RWPE1 (cell line): ENCODE measurements at places on chromosomes 6 and 20.

GRCh38 chr20:721876-722275, 46.3 kb upstream of the SCRT2 start:
- DNase-seq = no peak

DNA sequence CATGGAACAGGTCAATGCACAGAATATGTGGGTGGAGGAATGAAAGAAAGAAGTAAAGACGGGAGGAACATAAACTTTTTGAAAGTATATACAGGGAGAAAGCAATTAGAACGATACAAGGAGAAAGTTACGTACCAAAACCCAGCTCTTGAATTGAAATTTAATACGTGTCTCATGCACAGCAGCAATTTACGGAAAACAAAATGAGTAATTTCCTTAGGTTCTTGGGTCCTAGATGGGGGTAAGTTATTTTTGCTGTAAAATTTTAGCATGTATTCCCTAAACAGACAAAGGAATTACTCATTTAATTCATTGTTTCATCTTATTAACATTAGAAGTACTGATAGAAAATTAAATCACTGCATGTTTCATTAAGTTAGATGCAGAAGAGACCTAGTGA, 75.8 kb downstream of the PDE10A start:
- no peak for DNase-seq

DNA sequence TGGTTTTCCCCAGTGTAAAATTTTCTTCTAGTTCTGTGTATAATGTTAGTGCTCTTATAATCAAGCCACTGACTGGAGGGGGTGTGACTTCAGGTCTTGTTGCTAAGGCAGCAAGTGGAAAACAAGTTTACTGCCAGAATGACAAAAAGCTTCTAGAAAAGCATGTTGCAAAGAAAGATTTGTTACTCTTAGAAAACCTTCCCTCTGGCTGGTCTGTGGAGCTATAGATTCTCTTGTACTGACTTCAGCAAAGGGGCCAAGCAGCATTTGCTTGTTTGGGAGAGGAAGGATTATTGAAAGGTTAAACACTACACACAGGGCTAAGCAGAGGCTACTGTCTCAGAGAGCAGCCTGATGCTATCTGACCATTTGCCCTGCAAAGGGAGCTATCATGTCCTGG, 288.8 kb downstream of the BTBD9 start:
- DNase-seq = no peak

DNA sequence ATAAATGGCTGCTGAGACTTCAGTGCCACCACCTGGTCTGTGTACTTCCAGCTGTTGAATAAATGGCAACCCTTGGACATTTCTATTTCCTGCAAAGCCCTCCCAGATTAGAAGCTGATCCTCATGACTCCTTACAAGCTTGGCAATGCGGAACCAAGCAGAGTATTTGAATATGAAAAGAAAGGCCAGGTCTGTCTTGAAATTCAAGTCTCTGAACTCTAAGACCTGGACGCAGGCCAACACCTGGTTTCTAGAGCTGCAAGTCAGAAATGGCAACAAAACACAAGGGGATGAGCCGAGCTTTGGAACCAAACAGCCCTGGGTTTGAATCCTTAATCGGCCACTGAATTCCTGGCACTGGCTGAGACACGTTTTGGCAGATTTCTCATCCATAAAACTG, 353.4 kb downstream of the PTPRT start:
- DNase-seq = no peak

- no peak for DNase-seq
Observed at GRCh38 chr6:39876826-39877225, 57.4 kb downstream of the MOCS1 start.

DNA sequence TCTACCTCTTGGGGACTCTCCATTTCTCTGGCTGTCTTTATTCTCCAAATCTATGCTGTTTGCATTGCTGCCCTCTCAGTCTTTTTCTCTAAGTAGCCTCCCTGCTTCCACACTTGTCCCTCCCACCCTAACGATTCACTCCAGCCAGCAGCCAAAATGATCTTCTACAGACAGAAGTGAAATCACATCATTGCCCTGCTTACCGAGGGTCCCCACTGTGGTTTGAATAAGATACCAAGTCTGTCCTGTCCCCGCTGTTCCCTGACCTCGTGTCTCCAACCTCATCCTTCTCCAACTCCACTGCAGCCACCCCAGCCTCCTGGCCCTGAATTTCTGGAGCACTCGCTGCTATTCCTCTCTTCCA, 11.5 kb upstream of the OCSTAMP start:
- DNase-seq = no peak

DNA sequence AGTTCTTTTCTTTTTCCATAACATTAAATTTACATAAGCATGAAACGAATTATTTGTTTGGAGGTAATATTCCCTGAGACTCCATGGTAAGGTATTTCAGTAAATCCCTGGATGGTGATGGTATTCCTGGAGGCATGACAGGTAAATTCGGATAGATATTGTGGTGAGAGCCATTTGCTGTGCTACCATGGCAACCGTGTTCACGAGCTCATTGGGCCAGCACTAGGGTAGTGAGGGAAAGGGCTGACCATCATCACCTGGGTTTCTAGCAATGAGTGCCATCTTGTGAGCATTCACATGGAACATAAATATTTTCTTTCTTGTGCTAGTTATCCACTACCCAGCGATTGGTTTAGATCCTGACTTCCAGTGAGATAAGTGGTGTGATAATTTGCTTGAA, 51.9 kb upstream of the GNRH2 start:
- DNase-seq = no peak

GRCh38 chr20:57770852-57771720, 61.3 kb upstream of the PMEPA1 start:
- DNase-seq = no peak

GRCh38 chr20:63821811-63822210, 9.3 kb downstream of the ZBTB46 start:
- no peak for DNase-seq

DNA sequence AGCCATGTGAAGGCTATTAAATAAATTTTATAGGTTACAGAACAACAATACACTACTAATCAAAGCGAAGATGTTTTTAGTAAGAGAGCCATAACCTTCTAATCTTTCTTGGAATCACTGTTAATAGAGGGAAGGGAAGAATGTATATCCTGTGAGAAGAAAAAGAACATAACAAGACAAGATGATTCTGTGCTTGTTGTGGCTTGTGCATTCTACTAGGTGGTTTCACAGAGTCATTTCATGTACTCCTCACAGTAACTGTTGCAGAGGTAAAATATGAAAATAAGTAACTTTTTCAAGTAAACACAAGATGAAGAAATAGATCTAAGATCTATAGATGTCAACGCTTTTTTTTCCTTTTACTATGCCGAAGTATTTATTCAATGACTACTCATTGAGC, 116.9 kb upstream of the FAM83B start:
- DNase-seq = no peak

GRCh38 chr6:3961581-3962215, 112.5 kb downstream of the FAM50B start:
- DNase-seq = no peak

DNA sequence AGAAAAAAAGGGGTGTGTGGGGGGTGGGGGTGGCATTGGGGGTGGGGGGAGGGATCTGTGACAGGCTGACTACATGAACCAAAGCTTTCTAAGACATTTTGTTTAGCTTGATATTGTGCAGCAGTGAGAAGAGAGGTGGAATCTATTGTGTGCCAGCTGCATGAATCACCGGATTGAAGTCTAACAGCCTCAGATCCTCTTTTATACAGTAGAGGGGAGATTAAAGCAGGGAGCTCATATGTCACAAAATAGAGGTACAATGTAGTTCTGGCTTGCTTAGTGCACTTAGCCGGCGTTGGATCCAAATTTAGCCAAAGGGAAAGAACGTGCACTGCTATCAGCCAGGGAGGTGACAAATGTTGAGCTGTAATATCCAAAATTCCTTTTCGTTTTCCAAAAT, 404.2 kb upstream of the CITED2 start:
- DNase-seq = peak; percentile 20

GRCh38 chr6:76026101-76026500, 46.4 kb downstream of the IMPG1 start:
- DNase-seq = no peak

DNA sequence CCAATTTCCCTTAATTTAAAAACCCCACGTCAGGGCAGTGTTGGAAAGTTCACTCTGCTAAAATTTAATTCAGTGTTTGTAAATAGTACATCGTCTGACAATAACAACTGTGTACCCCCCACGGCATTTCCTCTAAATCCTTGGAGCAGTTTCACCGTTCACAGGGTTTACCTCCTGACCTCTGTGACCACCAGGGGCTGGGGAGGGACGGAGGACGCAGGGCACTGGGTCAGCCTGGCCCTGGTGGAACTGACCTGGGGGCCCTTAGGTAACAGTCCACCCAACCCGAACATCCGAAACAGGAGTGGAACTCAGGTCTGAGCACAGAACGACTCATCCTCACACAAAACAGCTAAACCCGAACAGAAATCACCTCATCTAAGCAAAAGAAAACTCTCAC, 2.1 kb downstream of the ZBTB46 start:
- DNase-seq = no peak

DNA sequence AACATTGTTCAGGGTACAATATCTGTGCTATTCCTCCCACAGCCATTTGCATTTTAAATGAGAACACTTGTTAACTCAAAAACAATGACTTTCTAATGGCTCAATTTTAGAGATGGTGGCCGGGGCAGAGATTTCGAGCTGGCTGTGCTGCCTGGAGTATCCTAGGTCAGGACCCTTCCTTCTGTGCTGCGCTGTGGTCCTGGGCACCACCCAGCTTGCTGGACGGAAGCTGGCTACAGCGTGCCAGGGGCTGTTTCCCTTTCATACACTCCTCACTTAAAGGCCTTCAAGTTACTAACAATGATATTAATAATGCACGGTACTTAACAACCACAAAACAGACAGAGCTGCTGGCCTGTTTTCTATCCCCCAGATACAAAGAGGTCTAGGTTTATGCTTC, 194.4 kb upstream of the CST7 start:
- no peak for DNase-seq

GRCh38 chr6:17886891-17887290, 100.5 kb downstream of the KIF13A start:
- no peak for DNase-seq

GRCh38 chr6:138410972-138411880, 7.2 kb downstream of the HEBP2 start:
- DNase-seq = peak; percentile 80

DNA sequence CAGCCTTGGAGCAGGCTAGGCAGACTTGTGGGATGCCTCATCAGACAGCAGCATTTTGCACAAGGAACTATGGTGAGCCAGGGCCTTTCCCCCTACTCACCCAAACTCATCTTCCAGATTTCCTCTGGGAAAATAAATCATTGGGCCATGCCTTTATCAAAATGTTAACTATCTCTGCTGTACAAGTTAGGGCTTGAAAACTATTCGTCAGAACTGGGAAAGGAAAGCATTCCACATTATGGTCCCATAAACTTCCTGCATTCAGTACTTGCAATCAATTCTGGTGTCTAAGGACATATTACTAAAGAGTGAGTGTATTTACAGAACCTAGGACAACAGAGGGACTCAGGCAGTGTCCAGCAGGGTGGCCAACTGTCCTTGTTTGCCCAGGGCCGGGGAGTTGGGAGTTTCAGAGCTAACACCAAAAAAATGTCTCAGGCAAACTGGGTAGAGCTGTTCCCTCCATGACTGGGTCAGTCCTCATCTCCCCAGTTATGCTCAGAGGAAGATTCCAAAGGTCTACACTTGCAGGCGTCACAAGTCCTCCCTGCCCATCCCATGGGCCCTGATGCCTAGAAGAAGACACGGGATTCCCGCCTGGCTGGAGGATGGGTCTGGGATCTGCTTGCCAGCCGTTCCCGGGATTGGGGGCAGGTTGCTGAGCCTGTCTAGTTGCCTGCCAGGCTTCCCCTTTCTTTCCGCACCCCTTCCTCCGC, 72.2 kb downstream of the SLC22A3 start:
- peak; percentile 65 for DNase-seq

DNA sequence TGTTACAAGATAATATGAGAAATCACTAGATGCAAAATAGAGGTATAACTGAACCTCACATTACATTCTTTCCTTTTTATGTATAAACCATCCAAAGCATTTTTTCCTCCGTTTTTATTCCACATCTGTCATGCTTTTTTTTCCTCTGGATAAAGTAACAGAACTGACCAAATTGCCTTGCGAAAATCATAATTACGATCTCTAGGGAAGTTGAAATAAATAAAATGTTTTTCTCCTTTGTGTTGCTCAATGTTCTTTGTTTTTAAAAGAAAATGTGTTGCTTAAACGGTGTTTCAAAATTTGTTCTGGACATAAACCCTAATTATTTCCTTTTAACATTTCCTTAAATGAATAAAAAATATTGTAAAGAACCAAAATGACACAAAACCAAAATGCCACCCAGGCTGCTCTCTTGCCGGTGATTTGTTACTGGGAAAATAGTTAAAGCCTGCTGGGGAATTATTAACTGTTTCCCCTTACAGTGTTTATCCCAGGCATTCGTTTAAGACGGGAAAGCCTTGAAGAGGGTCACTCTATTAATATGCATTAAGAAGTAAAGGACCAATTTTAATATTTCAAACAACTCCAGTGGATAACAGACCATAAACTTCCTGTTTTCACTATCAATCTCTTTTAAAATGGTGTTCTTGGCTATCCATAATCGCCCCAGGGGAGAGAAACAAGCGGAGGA, 1.7 kb upstream of the ADGRB3 start:
- DNase-seq = no peak

GRCh38 chr6:169266746-169267591, 13.3 kb upstream of the THBS2 start:
- DNase-seq = no peak

DNA sequence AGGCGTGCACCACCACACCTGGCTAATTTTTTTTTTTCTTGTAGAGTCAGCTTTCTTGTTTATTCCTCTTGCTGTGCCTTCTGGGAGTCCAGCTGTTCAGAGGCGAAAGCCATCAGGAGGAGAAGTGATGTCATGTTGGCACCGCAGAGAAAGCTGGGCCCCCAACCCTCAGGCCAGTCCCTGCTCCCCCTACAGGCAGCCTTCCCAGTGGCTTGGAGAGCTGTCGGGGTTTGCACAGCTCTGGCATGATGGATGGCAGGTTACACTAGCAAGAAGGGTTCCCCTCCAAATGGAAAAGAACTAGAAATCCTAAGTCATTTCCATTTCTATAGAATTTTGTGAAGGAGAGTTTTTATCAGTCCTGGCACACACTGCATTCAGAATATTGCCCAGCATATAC, 72.6 kb downstream of the C6orf52 start:
- DNase-seq = no peak

DNA sequence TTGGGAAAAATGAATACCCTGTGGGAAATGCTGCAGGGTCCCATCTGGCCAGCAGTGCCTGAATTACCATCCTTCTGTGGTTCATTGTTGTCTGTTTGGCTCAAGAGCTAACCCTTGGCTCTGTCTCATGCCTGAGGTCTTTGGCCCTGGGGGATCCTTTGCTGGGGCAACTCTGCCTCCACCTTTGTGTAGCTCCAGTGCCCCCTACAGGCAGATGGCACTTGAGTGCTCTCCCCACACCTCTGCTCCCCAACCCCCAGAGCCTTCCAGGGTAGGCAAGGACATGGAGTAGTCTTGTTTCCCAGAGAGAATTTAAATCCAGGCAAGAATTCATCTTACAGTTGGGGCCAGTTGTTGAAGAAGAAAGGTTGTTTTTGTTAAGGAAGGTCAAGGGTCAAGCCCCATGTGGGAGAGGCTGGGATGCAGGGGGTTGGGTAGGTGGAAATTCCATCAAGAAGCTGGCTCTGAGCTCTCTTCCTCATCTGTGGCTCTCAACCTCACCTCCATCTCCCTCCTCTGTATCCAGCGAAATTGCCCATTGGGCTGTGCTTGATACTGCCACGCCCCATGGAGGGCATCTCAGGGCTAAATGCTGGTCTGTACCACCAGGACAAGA, 44.2 kb downstream of the ZNF831 start:
- DNase-seq = no peak
